MM.1S (cell line): ENCODE measurements at places on chromosomes 2 and 18.

- DNase-seq, result no peak
- H3K4me1 ChIP-seq, result no peaks in the 10 kb centered on the region
- no peak overlapping the region for H3K27ac ChIP-seq
- no peak overlapping the region for H3K4me3 ChIP-seq
Measured at GRCh38 chr2:39696101-39696553, 30.4 kb downstream of the TMEM178A start.

DNA sequence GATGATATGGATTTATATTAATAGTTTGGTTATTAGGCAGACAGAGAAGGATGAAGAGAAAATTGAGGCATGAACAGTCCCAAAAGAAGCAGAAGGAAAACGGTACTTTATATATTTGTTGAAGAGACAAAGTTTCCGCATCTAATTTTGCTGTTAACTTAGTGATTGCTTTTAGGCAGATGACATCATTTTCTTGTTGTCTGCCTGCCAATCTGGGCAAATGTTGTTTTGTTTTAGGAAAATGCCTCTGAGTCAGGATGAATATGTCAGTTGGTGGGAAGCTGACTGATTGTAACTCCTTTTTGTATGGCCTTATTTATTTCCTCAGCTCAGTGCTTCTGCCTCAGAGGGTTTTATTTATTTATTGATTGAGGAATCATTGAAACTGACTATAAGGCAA is 52.5 kb upstream of the CAVIN2 start:
- no peak overlapping the region for H3K4me3 ChIP-seq
- no peaks in the 10 kb centered on the region for H3K27me3 ChIP-seq
- H3K36me3 ChIP-seq, result no peaks in the 10 kb centered on the region
- DNase-seq, result no peak

GRCh38 chr2:2022941-2023586 is 278.7 kb upstream of the PXDN start:
- H3K4me3 ChIP-seq, result no peak overlapping the region
- H3K27me3 ChIP-seq, result no peaks in the 10 kb centered on the region
- H3K36me3 ChIP-seq, result no peaks in the 10 kb centered on the region
- H3K4me1 ChIP-seq, result no peaks in the 10 kb centered on the region
- H3K27ac ChIP-seq, result no peak overlapping the region

GRCh38 chr18:77223653-77224052 is 26.0 kb upstream of the GALR1 start:
- H3K4me3 ChIP-seq, result no peak overlapping the region
- H3K27me3 ChIP-seq, result no peaks in the 10 kb centered on the region
- DNase-seq, result no peak
- H3K36me3 ChIP-seq, result no peaks in the 10 kb centered on the region
- H3K27ac ChIP-seq, result no peak overlapping the region

GRCh38 chr18:63410792-63411191 is 11.5 kb downstream of the VPS4B start:
- no peaks in the 10 kb centered on the region for H3K27me3 ChIP-seq
- peaks cover 11% of the 10 kb centered on the region; the same call in 1 of the 2 replicates for H3K36me3 ChIP-seq
- DNase-seq, result no peak
- H3K27ac ChIP-seq, result no peak overlapping the region
- no peak overlapping the region for H3K4me3 ChIP-seq

GRCh38 chr2:24432121-24432520 is 58.9 kb upstream of the NCOA1 start:
- DNase-seq, result no peak
- H3K27ac ChIP-seq, result no peak overlapping the region
- H3K36me3 ChIP-seq, result no peaks in the 10 kb centered on the region
- H3K4me1 ChIP-seq, result no peaks in the 10 kb centered on the region
- no peak overlapping the region for H3K4me3 ChIP-seq

- H3K4me3 ChIP-seq, result no peak overlapping the region
- H3K27me3 ChIP-seq, result peaks cover 25% of the 10 kb centered on the region
- DNase-seq, result no peak
- no peak overlapping the region for H3K27ac ChIP-seq
- no peaks in the 10 kb centered on the region for H3K36me3 ChIP-seq
- H3K4me1 ChIP-seq, result no peaks in the 10 kb centered on the region
Measured at GRCh38 chr2:240169486-240170353, 29.3 kb upstream of the OTOS start.

DNA sequence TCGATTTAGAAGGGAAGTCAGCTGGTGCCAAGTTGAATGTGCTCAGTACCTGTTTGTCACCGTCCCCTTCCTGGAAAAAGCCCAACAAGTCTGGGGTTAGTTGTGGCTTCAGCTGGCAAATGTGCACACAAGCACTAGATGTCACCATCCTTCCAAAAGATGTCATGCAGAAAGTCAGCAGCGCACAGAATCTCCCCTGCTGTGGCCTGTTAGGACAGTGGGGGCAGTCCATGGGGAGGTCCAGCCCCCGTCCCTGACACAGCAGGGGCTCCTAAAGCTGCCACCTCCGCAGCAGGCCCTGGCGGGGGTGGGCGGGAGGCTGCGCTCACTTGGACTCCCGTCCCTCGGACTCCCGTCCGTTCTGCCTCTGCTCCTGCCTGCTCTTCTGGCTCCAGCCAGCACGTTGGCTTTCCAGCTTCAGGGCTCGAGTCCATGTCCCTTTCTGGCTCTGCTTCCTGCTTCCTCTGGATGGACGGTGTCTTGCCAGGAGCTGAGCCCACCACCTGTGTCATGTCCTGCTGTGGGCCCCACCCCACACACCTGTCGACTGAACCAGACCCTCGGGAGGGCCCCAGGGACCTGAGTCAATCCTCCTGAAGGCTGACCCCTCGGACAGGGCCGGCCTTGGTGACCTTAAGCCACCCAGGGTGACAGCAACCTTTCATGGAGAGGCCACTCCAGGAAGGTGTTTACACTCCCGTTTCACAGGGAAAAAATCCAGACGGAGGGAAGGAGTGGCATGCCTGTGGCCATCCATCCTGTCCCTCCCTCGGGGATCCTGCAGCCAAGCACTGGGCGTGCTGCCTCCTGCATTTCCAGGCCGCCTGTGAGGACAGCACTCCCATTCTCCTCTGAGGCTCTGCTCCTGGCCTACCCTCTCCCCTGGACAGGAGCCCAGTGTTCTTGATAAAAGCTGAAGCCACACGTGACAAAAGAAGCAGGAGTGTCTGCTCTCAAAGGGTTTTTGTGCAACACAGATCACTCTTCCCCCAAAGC is 8.5 kb downstream of the RAB17 start:
- H3K27me3 ChIP-seq, result no peaks in the 10 kb centered on the region
- H3K4me3 ChIP-seq, result no peak overlapping the region
- no peaks in the 10 kb centered on the region for H3K36me3 ChIP-seq
- peak; percentile 68 for DNase-seq
- H3K4me1 ChIP-seq, result no peaks in the 10 kb centered on the region
- H3K27ac ChIP-seq, result no peak overlapping the region

DNA sequence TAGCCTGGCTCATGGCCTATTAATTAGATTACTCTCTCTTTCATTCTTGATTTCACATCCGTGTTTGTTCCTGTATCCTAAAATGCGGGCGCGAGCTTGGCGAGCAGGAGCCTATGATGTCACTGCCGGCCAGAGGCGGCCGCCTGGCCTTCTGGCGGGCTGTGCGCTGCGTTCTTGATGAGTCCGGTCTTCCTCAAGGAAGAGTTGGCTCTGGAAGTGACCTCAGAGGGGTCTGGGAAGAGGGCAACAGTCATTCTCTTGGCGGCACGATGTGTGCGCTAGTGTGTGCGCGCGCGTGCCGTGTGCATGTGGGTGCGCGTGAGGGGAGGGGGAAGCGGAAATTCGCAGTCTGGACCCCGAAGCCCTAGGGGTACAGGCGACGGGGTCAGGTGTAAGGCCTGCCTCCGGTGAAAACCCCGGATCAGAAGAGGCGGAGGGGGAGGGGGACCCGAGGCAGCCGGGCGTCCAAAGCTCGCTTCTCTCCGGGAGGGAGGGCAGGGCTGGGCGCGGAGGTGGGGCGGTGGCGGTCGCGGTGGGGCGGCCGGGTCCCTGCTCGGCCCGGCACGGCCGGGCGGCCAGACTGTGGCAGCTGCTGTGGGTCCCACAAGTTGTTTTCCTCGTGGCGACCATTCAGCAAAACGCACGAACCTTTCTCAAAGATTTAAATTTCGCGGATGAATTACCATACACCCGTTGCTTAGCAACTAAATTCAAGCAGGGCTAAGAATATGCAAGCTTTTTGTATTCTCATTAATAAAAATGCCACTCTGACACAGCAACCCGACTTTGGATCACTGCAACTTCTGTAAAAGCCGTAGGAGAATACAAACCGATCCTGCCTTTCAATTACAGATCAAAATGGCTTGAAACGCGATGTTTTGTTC is 8.4 kb downstream of the POU3F3 start:
- H3K4me3 ChIP-seq, result no peak overlapping the region
- DNase-seq, result no peak
- H3K36me3 ChIP-seq, result no peaks in the 10 kb centered on the region
- no peak overlapping the region for H3K27ac ChIP-seq
- no peaks in the 10 kb centered on the region for H3K4me1 ChIP-seq
- H3K27me3 ChIP-seq, result no peaks in the 10 kb centered on the region

DNA sequence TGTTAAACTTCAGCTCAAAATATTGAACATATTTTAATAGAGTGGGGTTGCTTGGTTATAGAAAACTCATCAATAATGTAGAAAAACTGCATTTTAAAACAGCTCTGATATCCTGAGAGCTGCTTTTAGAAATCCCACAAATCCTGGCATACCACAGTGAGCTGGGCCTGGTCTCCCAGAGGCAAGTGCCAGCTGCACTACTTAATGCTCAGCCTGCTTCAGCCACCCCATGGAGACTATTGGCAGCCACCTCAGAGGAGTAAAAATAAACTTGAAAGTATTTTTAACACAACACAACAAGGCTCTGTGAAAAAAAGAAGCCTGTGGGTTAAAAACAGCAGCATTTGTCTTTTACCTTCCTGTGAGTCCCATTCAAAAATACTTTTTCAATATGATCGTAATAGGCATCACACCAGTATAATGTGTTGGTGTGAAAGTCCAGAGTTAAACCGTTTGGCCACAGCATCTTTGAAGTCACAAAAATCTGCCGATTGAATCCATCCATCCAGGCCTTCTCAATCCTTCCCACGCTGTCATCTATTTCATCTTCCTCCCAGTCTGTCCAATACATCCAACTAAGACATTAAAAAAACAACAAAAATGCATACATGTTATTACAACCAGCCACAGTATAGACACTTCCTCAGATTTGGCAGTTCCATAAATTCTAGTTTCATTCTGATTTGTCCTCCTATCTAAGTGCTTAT is 1115.3 kb downstream of the LRP1B start:
- no peaks in the 10 kb centered on the region for H3K4me1 ChIP-seq
- no peak for DNase-seq
- no peaks in the 10 kb centered on the region for H3K36me3 ChIP-seq
- H3K27me3 ChIP-seq, result no peaks in the 10 kb centered on the region
- H3K4me3 ChIP-seq, result no peak overlapping the region

DNA sequence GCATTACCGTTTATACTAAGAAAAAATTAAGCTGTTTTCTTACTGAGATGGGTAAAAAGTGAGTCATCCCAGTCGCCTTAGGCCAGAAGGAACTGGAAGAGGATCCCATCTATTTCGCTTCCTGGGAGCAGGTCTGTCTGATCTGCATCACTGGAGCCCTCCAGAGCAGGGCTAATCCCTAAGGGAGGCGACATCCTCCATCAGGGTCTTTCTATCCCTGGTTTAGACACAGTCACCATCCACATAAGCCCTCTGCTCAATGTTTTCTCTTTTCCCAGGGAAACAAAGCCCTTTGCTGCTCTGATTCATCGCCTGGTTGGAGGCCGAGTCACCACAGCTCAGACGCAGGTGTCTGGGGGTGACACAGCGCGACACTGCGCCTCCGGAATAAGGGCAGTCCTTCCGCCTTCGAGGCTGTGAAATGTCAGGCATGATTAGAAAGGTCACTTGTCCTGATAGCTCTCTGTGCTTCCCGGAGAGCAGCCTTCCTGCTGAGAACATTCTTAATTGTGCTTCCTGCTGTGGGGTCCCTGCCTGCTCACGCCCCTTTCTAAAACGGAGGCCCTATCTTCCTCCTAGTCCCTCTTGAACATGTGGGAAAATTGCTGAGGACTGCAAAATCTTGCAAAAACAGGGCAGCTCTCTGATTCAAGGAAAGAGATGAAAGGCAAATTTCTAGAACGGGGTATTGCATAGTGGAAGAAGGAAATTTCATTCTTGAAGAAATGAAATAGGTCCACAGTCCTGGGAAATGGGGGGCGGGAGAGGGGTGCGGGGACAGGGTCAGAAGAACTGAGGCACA is 56.3 kb downstream of the MARCHF4 start:
- H3K27me3 ChIP-seq, result no peaks in the 10 kb centered on the region
- H3K4me1 ChIP-seq, result no peaks in the 10 kb centered on the region
- no peaks in the 10 kb centered on the region for H3K36me3 ChIP-seq
- no peak overlapping the region for H3K27ac ChIP-seq

- no peaks in the 10 kb centered on the region for H3K4me1 ChIP-seq
- no peak overlapping the region for H3K27ac ChIP-seq
- no peaks in the 10 kb centered on the region for H3K36me3 ChIP-seq
- H3K4me3 ChIP-seq, result no peak overlapping the region
- no peaks in the 10 kb centered on the region for H3K27me3 ChIP-seq
Measured at GRCh38 chr18:72128649-72129048, 415.5 kb downstream of the CBLN2 start.

DNA sequence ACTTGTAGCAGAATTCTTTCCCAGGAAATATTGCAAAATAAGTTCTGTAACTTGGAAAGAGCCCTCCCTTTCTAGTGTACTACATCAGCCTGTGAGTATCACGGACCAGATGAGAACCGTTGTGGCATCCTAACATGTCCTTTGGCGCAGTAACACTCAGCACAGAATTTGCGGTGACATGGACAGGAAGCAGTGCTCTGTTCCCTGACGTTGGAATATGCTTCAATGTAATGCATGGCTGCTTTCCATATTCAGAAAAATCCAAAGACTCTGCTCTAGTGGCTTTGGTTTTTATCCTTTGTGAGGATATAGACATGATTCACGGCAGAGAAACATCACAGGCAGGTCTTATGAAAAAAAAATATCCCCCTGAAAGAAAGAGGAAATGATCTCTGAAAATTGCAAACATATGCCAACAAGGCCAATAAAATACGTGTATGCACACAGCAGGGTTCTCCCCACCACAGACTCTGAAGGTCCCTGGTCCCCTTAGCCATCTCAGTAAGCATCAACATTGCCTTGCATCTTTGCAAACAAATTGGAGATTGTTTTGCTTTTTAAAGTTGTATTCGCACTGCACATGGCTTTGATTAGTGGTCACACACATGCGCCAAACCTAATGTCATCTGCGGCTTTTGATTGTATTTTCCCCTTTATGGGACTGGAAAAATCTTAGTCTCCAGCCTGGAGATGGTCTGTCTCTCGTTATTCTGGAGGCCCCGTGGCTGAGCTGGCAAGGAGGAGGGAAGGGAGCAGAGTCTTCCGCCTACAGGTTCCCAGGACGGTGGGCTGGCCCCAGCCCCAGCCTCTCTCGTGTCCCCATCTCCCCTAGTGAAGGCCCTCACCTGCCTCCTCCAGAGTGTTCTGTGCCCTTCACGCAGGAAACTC is 122.9 kb downstream of the COPS8 start:
- no peak for DNase-seq
- H3K36me3 ChIP-seq, result no peaks in the 10 kb centered on the region
- no peak overlapping the region for H3K4me3 ChIP-seq
- no peaks in the 10 kb centered on the region for H3K27me3 ChIP-seq

GRCh38 chr2:146982393-146982846 is 862.4 kb upstream of the ACVR2A start:
- no peak overlapping the region for H3K4me3 ChIP-seq
- no peak overlapping the region for H3K27ac ChIP-seq
- no peaks in the 10 kb centered on the region for H3K36me3 ChIP-seq
- no peak for DNase-seq
